Stimulated activated CD8-positive, alpha-beta memory T cell treated with anti-CD3 and anti-CD28 coated beads, Interleukin-4, amount 100 ng/mL, for 1 hour (primary cell): ENCODE measurements at places on chromosomes 6 and 20.

GRCh38 chr6:36626636-36627035 is 32.5 kb downstream of the SRSF3 start:
- DNase-seq: no peak

- no peak for DNase-seq
Measured at GRCh38 chr6:98976674-98977385, 29.1 kb upstream of the FBXL4 start.

- no peak for DNase-seq
Measured at GRCh38 chr20:61109221-61109805, 142.7 kb upstream of the CDH4 start.

DNA sequence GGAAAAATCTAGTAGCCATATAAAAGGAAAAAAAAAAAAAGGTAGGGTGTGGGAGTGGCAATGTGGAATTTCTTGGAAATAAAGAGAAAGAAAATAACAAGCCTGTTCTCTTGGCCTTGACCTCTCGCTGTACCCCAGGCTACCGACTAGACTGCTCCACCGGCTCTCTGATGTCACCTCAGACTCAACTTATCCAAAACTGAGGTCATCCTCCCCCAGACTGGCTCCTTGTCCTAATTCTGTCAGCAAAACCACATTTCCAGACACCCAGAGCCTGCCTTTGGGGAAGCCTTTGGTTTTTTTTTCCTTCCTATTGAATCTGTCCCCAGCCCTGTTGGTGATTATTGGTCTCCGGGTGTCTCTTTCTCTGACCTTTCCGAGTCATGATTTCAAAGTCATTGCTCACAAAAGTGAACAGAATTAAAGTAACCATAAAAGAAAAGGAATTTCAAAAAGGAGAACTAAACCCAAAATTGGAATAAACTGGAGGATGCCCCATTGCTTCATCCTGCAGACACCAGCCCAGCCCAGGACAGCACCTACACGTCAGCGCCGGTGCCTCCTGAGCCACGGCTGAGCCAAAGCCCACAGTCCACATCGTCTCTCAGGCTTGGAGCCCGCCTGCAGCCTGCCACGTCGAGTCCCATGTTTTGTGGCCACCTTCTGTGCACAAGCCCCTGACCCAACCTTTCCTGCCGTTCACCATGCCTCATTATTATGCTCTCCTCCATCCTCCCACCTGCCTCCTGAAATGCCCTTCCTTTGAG is 170.7 kb downstream of the MYLK4 start:
- no peak for DNase-seq

- no peak for DNase-seq
Measured at GRCh38 chr20:50594231-50594590, 84.0 kb downstream of the PTPN1 start.

GRCh38 chr6:56688521-56688920 is 45.8 kb upstream of the DST start:
- DNase-seq: no peak

GRCh38 chr20:43430265-43431133 is 27.2 kb upstream of the SRSF6 start:
- no peak for DNase-seq

DNA sequence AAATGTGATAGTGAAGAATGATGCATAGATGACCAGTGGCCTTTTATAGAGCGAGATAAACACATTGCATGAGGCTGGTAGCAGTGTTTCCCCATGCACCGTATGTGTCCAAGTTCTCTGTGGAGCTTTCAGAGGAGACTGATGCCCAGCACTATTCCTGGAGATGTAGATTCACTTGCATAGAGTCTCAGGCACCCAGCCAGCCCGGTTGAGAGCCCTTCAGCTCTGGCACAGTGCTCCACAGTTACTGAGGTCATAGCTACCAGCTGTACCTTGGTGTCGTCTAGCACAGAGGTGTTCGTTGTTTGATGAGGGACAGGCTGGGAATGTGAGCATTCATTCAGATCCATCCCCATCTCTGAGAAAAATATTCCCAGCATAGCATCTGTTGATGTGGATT is 328.9 kb downstream of the FARS2 start:
- no peak for DNase-seq
